ENCODE measurements at places on chromosomes 4 and X. TPM values are rescaled to one million over a fixed set of nuclear protein-coding genes. Genes with fewer than 3 reads are reported as not detected.

The FGFR3 gene
- 0.24 TPM for total RNA-seq

The TBCK gene
- 28.1 TPM for total RNA-seq

The SPANXB1 gene
- total RNA-seq = not detected

The ZNF711 gene
- total RNA-seq = 0.24 TPM

The TLR1 gene
- 3.9 TPM for total RNA-seq

The USP26 gene
- not detected for total RNA-seq

The SRPX2 gene
- total RNA-seq = 160 TPM

The SRPK3 gene
- 0.12 TPM for total RNA-seq

The FABP2 gene
- total RNA-seq = not detected

The MAGEC1 gene
- not detected for total RNA-seq

The RBMX gene
- total RNA-seq = 150 TPM

The PASD1 gene
- not detected for total RNA-seq

The RWDD4 gene
- 9.2 TPM for total RNA-seq

The ASMT gene
- not detected for total RNA-seq

The DGKK gene
- total RNA-seq = not detected

The CENPVL3 gene
- not detected for total RNA-seq
